GM23338 (cell line): ENCODE measurements at places on chromosomes 4 and X.

- no peak for DNase-seq
These were observed 77.1 kb upstream of the GABRA3 start for GRCh38 chrX:152528193-152528592.

- DNase-seq, result no peak
These were observed 83.8 kb upstream of the BOD1L1 start for GRCh38 chr4:13711233-13711785.

DNA sequence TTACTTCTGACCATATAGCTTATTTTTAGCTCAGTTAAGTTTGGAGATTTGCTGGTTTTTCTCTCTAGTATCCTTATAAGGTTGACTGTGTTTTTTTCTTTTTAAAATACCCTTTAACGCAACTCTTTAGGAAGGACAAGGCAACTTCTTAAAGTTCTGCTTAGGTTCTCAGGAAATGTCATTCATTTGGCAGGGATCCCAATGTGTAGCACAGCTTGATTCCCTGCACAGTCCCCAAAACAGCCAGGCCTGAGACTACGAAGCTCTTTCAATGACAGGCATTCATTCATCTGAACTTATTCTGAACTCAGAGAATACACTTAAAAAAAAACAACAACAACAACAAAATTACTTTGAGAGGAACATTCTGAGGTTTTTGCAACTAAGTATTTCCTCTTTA is 1765.8 kb downstream of the PCDH7 start:
- no peak for DNase-seq

DNA sequence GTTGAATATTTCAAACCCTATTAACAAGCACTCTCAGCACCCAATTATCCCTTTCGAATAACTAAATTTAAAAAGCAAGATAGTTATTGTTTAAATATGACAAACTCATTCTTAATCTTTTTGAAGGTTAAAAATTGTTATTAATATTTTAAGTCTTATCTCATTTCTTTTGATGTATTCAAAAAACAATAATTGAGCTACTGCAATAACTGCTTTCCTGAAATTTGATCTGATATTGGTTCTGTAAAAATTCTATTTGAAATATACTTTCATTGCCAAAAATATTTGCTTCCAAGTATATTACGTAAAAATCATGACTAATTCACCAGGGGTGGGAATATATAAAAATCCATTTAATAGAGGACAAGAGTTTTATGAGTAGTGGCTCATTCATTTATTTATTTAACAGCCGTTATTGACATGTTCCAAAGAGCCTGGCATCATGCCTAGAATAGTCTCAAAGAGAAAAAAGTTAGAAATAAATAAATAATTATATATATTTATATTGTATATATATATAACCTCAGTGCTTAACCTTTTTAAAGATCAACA is 34.4 kb downstream of the GLRA3 start:
- DNase-seq, result no peak

DNA sequence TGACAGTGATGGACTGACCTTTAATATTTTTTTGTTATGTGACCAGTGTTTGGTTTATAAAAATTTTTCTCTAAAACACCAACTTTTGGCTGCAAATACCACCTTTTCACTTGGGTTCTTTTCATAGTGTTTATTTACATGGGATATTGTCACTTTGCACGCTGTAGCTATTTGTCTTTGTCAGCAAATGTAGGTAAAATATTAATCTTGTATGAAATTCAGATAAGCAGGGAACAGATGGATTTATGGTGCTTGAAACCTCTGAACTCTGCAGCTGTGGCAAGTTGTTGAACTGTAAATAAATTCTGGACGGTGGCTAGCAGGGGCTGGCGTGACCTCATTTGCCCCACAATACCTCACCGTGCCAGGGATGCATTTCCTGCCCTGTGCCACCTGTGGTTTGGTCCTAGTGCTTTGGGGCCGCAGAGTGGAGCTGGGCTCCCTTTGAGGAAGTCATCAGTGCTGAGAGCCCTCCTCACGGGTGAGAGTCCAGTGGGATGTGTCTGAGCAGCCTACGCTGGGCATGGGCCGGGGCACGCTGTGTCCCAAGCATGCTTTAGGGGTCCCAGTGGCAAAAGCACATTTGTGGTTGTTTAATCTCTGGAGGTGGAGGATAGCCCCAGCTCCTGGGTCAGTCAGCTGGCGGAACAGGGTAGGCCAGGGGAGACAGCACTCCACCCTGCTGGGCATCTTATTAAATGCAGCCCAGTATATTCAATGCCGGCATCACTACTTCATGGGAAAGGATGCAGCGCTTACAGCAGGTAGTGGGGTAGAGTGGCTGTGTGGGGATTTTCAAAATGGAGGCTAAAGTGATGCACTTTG is 108.6 kb downstream of the TBL1X start:
- peak; percentile 38 for DNase-seq

DNA sequence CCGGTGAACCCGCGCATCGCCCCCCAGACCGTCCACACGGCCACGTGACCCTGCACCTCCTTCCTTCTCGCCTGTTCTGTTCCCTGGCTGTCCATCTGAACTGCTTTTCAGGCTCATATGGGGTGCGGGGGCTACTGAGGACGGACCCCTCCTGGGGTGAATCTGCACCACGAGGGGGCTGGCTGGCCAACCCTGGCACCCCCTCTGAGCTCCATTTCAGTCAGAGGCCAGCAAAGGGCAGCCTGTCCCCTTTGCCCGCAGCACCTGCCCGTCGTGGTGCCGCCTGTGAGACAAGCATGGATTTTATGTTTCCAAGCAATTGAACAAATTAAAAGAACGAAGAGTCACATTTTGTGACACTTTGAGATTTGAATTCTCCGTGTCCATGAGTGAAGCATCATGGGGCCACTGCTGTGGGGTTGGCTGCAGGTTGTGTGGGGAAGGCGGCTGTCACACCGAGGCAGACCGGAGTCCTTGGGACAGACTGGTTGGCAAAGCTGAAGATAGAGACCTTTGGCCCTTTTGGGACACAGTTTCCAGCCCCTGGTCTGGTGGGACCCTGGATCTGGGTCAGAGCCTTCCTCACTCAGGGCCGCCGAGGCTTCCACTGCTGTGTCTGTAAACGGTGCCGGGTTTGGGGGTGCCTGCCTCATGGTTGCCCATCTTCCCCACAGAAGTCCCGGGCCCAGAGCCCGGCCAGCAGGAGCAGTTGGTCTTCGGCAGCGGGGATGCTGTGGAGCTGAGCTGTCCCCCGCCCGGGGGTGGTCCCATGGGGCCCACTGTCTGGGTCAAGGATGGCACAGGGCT is 5.7 kb downstream of the FGFR3 start:
- no peak for DNase-seq

DNA sequence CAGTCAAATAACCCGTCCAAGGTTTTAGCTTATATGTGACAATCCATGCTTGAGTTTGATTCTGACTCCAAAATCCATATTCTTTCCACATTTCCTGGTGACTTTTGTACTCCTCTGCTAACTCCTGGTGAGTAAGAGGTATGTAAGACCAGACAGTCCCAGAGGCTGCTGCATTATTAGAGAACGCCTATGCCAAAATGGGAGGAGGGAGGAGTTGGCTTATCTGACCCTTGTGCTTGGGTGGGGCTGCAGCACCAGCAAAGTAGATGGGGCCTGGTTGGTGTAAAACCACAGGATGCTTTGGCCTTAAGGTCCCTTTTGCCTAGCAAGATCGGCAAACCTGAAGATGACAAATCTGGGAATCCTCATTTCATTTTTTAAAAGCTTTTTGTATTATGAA is 9.1 kb upstream of the RNF212 start:
- DNase-seq, result no peak
